ENCODE measurements at places on chromosomes 16 and 17.

DNA sequence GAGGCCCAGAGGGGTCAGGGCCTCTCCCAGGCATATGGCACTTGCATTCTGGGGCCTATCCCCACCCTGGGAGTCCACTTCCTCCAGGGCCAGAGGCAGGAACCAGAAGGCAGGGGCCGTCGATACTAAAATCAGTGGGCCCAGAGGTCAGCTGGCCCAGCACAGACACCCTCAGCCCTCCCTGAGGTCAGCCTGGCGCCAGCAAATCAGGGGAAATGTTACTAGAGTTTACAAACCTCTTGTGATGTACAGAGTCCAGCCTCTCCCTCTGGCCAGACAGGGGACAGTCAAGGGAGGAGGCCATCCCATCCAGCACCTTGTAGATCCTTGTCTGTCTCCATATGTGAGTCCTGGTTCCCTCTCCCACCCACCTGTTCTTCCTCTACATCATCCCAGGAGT lies 10.8 kb downstream of the CDH5 start:
- no peak for DNase-seq

- no peak for DNase-seq
Observed at GRCh38 chr17:45221081-45222013, at the start of gene FMNL1. TSS of gene FMNL1 (plus strand) at chr17:45221885. CDS start at chr17:45222125, 240 bp downstream.

GRCh38 chr17:60618854-60619526 lies 19.0 kb downstream of the PPM1D start:
- DNase-seq = no peak

DNA sequence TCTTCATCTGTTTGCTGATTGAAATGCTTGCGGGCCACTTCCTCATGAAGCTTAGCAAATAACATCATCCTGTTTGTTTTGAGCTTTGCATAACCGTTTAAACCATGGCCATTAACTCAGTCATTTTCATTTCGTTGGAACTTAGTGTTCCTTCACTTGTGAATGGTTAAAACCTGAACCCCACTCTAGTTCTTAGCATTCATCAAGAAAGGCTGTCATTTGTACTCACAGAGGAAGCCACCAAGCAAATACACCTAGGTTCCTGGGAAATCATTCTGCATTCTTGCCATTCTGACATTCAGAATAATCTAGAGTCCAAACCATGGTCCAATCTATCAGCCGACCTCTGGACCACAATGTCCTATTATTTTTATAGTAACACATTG lies 8.4 kb upstream of the TAT start:
- no peak for DNase-seq

DNA sequence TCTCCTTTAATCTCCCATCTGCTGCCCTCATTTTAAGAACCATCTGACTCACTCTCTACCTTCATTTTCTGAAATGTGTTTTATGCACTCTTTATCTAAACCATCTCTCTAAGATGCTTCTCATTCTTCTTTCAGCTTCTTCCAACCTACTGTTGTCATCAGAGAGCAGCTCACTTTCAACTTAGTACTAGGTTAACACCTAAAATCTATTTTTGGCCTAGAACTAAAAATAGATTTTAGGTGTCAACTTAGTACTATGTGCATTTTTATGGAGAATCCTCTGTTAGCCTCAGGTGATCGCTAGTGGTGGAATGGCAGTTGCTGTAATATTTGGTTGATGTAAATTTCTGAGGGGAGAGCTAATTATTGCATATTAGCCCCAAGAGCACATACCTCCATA lies 277.1 kb downstream of the KCNJ2 start:
- no peak for DNase-seq
